CD4-positive, alpha-beta T cell (primary cell): ENCODE measurements at places on chromosomes 1 and 21.

DNA sequence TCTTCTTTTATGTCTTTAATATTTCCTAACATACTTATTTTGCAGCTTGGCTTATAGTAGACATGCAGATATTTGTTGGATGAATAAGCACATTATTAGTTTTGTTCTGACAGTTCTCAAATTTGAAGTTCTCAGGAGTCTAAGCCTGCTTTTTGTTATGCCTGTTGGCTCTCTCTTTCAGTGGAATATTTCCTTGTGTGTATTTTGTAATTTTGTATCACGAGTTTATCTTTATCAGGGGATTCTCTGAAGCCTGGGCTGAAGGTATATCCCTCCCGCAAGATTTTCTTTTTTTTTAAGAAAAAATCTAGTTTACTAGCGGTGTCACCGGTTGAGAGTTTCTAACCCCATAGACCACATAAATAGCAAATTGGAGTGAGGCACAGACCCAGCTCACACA, 105.9 kb downstream of the RGL1 start:
- DNase-seq: no peak

GRCh38 chr1:39294531-39294930, 90.0 kb downstream of the MACF1 start:
- no peak for DNase-seq

DNA sequence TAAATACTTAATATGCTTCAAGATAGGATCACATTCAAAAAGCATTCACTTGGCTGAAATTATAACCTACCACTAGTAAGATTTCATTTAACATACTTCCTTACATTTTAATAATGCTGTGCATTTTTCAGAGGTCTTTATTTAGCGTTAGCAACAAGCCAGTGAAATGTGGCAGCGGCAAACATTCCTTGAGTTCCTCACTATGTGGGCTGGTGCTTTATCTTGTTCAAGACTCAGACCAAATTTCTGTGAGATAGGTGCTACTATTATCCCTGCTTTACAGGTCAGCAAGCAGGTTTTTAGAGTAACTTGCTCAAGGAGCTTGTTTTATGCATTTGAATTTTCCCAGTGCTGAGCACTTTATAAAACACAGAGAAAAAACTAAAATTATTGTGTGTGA, 132.7 kb downstream of the PLPPR4 start:
- no peak for DNase-seq

DNA sequence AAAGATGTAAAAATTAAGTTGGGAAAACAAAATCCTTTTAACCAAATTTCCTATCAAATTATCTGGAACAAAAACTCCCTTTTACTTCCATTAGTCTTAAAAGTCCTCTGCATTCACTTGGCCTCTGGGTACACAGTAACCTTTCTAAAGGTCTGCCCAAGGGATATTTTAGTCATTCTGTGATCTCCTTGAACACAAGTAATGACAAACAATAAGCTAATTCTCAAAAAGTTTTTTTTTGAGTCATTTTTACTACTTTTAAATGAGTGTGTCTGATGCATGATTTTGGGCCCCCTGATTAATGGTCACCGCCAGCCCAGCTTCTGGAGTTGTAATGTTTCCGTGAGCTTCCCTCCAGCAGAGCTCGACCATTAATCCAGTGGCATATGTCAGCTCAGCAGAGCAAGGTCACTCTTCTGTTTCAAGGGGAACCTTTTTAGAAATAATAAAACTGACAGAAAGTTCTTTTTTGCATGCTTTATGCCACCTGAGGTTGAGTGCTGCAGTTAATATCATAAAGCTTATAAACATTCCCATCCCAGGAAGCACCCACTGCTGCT, 14.3 kb downstream of the SAMSN1 start:
- DNase-seq: no peak

GRCh38 chr1:119081267-119081666, 59.2 kb downstream of the WARS2 start:
- no peak for DNase-seq

DNA sequence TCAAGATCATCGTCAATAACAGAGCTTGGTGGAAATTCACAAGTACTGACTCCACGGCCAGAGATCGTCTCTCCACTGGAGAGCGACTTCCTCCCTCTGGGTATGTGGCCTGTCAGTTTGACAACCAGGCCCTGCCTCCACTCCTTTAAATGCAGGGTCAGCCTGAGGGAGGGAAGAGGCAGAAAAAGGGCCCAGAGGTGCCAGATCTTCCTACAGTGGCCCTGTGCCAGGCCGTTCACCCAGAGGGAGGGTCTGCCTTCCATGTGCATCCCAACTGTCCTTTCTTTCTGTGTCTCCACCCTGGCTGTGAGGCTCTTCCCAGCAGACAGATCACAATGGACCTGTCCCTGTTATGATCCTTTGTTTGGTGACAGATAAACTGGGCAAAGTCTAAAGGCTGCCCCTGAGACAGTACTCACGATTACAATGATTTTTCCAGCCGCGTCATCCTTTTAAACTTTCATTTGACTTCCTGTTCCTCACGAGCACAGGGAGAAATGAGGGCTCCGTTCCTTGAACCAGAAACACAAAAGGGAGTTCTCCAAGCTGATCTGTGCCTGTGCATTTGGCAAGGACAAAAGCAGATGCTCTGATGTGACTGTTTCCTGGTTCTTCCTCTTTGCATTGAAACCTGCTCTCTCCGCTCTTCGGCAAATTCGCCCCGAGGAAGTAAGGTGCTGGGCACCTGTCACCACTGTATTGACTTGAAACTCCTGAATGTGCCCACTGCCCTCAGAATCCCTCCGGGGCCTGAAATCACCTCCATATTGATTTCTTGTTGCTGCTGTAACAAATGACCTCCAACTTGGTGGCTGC, 126.7 kb downstream of the PGBD5 start:
- no peak for DNase-seq

- DNase-seq: no peak
Measured at GRCh38 chr1:181179279-181179986, 90.9 kb downstream of the IER5 start.

- no peak for DNase-seq
Measured at GRCh38 chr1:183711741-183712361, 58.7 kb upstream of the APOBEC4 start.

GRCh38 chr1:188432427-188432826, 1603.7 kb downstream of the PLA2G4A start:
- DNase-seq: no peak

DNA sequence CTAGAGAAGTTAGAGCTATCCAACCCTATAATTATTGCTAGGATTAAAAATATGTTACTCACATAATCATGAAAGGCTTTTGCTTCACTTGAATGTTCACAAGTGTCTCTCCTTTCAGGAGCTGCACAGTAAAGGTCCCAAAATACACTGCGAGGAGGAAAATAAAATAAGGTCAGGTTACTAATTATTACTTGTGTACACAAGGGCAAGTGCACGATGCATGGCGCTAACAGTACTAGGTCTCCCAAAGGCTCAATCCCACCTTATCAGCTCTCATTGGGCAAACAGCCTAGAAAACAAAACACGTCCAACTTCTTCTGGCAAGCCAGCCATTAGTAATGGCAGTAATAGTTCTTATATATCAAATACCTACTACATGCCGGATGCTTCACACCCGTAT, 4.4 kb downstream of the SSBP3 start:
- no peak for DNase-seq

- DNase-seq: no peak
Measured at GRCh38 chr1:202682477-202682876, 27.8 kb downstream of the SYT2 start.

DNA sequence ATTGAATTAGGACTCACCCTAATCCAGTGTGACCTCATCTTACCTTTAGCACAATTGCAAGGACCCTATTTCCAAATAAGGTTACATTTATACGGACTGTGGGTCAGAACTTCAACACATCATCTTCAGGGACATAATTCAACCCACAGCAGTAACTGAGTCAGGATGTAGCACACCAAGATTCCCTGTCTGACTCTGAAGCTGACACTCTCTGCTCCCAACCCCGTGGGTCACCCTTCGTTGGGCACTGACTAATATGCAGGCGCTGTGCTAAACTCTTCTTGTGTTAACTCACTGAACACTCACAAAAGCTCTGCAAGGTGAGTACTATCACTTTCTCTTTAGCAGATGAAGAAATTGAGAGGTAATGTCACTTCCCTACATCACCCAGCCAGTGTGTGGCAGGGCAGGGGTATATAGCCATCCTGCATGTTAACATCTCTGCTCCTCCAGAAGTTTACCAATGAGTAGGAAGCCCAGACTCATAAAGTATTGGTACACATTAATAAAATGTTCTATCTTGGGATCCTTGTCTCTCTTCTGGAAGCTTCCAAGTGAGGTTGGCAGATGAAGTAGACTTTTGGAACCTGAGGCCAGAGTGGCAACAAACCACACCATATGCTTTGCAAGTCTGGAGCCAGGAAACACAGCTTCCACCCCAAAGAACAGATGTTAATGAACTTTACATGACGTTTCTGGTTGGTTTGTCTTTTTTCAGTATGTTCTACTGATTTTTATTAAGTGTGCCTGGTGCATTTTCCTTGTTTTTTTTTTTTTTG, 139.2 kb upstream of the KLHDC7A start:
- DNase-seq: no peak

GRCh38 chr1:63411066-63411465, 43.6 kb downstream of the ALG6 start:
- DNase-seq: no peak

DNA sequence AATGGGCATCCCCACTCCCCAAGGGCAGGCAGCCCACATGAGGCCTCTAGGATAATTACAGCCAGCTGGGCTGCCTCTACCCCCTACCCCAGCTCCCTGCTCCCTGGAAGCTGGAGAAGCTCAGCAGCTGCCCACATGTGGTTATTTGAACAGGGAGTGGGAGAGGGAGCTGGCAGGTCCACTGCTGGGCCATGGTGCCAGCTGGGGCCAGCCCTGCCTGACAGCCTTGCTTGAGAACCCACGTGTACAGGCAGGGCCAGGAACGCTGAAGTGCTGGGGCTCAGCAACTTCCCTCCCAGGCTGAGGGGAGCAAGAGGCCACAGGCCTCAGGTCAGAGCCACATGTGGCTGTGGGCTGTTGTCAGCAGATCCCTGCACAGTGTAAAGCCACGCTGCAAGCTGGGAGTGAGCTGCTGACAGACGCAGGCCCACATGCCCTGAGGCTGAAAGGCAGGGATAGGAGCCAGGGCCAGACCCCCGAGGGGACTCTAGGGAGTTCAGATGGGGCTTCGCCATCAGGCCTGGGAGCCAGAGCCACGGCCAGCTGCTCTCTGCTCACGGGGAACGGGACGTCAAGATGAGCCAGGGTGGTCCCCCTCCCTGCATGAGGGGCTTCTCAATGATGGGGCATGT, 129.0 kb downstream of the SYF2 start:
- no peak for DNase-seq

- DNase-seq: no peak
Measured at GRCh38 chr1:86992861-86993260, 78.4 kb downstream of the HS2ST1 start.

DNA sequence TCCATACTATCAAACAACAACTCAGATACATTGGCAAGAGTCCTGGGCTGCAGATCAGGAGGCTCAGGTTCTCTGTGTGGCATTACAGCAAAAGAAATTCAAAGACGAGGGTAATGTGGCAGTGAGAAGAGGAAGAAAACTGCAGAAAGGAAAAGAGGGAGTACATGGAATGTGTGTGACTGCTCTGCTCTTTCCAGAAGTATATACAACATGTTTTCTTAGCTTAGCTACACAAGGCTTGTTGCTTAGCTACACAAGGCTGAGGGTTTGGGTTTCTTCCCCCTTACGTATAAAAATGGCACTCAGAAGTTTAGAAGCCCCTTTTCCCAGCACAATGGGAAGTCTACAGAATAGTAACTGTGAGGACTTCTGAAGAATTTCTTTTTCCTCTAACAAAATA, 86.0 kb downstream of the PRRX1 start:
- no peak for DNase-seq

GRCh38 chr1:17419626-17420328, 19.7 kb downstream of the RCC2 start:
- peak; percentile 58 for DNase-seq

DNA sequence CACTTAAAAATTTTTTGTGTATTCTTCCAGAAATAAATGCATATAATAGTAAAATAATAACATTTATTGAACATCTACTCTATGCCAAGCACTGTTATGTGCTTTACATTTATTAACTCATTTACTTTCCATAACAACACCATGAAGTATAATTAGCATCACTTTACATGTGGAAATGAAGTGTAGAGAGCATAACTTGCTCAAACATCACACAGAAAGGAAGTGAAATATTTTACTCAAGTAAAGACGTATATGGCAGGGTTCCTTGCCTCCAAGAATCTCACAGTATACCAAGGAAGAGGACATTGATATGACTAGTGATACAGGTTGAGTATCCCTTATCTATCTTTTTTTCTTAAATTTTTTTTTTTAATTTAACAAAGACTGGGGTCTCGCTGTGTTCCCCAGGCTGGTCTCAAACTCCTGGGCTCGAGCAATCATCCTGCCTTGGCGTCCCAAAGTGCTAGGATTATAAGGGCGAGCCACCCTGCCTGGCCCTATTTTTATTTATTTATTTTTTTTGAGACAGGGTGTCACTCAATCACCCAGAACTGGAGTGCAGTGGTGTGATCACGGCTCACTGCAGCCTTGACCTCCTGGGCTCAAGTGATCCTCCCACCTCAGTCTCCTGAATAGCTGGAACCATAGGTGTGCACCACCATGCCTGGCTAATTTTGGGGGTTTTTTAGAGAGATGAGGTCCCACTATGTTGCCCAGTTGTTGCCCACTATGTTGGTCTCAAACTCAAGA, 7.7 kb upstream of the CLIC4 start:
- DNase-seq: no peak

GRCh38 chr1:93723110-93723509, 41.5 kb upstream of the BCAR3 start:
- no peak for DNase-seq

GRCh38 chr1:192061556-192061955, 96.7 kb upstream of the RGS18 start:
- no peak for DNase-seq

GRCh38 chr1:24694380-24694843, 50.8 kb upstream of the CLIC4 start:
- no peak for DNase-seq

GRCh38 chr1:51058858-51059257, 43.2 kb upstream of the C1orf185 start:
- DNase-seq: no peak

DNA sequence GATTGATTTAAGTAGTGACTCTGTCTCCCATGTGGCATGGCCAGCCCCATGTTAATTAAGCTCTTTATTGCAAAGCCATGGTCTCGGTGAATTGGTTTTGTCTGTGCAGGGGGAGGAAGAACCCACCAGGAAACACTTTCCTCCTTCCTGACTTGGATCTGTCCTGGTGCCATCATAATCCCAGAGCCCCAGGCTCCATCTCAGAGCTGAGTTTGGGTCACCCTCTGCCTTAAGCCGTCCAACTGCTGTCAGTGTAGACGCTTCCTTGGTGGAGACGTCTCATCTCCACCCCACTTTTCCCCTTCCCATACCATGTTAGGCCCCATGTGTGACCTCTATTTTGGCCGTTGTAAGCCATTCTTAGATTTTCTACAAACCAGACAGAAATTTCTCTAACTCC, 36.0 kb upstream of the COL6A2 start:
- no peak for DNase-seq

- DNase-seq: no peak
Measured at GRCh38 chr21:39874206-39874605, 7.0 kb downstream of the PCP4 start.

- no peak for DNase-seq
Measured at GRCh38 chr1:154430903-154431302, 25.8 kb downstream of the IL6R start.

- DNase-seq: no peak
Measured at GRCh38 chr1:102875756-102876155, 232.6 kb downstream of the COL11A1 start.

- no peak for DNase-seq
Measured at GRCh38 chr1:30085811-30086770, 637.3 kb downstream of the MATN1 start.
